ENCODE measurements at places on chromosomes 12 and 14.

- DNase-seq = no peak
Observed at GRCh38 chr12:26686408-26686807, 146.6 kb downstream of the ITPR2 start.

DNA sequence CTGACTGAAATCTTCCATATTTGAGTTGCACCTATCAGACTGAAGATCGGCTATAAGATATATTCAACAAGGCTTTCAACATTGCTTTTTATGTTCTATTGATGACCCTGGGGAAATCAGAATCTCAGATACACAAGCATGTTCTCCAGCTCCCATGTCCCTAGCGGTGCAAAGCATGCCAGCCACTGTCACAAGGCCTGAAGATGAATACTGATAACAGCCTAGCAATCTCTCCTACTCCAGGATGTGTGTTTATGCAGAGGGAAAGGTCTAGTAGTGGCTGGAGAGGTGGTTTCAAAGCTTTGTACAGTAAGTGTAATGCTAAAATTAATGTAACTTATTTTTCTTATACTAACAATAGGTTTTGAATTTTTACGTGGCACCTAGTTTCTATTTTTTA lies 64.6 kb downstream of the SOX5 start:
- DNase-seq = no peak

GRCh38 chr14:76268700-76269099 lies 107.2 kb upstream of the ESRRB start:
- no peak for DNase-seq

- no peak for DNase-seq
Observed at GRCh38 chr12:88144037-88144436, 1.9 kb downstream of the TMTC3 start.

DNA sequence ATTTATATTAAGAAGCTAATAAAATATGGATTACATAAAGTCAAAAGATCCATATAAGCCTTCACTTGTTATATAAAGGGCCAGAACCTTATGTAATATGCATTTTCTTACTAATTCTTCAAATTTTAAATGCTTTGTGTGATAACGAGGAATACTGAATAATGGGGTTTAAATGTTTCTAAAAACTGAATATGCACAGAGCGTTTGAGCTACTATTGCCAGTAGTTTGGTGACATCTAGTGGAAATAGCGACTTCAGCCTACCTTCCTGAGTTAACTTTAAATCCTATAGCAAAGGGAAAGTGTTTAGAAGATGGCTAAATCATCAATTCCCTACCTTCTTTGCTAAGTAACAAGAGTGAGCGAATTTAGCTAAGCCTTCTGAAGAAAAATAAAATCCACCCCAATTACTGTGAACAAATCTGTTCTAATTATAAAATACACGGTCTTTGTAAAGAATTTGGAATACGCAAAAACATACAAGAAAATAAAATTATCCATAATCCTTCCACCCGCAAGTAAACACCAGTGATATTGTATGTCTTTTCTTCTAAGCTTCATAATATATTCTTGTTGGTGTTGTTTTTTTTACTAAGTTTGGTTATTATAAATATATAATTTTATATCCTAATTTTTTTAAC lies 115.5 kb upstream of the G2E3 start:
- no peak for DNase-seq

DNA sequence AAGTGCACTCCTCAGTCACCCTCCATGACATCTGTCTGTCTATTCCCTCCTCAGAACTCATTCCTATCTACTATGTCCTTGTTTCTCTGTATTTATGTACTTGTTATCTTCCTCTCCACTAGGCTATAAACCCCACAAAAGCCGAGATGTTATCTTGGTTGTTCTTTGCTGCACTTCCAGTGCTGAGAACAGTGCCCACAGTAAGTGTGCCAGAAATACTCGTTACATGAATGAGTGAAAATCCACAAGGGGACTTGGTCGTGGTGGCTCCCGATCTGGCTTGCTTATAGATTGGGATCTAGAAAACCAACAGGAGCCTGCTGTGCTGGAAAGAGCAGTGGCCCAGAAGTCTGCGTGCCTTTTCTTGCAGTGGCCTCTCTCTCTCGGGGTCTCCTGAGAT lies 111.9 kb upstream of the PRMT8 start:
- no peak for DNase-seq

- DNase-seq = peak; percentile 55
Observed at GRCh38 chr14:100305324-100306100, 732 bp downstream of the SLC25A29 start.

GRCh38 chr12:50188875-50189575 lies 21.9 kb upstream of the CERS5 start:
- DNase-seq = no peak

DNA sequence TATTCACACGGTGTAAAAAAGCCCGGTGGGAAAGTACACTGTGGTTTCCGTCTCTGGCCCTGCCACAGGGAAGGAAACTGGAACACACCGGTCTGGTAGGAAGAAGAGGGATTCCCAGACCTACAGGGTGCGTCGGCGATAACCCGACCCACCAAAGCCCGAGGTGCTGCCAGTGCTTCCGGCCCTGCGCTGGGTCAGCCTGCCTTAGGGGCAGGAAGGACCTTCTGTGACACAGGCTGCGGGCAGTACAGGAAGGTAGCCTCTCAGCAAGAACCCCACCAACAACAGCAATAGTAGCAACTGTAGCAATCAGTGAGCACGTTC lies 169.5 kb upstream of the FKBP4 start:
- DNase-seq = no peak

DNA sequence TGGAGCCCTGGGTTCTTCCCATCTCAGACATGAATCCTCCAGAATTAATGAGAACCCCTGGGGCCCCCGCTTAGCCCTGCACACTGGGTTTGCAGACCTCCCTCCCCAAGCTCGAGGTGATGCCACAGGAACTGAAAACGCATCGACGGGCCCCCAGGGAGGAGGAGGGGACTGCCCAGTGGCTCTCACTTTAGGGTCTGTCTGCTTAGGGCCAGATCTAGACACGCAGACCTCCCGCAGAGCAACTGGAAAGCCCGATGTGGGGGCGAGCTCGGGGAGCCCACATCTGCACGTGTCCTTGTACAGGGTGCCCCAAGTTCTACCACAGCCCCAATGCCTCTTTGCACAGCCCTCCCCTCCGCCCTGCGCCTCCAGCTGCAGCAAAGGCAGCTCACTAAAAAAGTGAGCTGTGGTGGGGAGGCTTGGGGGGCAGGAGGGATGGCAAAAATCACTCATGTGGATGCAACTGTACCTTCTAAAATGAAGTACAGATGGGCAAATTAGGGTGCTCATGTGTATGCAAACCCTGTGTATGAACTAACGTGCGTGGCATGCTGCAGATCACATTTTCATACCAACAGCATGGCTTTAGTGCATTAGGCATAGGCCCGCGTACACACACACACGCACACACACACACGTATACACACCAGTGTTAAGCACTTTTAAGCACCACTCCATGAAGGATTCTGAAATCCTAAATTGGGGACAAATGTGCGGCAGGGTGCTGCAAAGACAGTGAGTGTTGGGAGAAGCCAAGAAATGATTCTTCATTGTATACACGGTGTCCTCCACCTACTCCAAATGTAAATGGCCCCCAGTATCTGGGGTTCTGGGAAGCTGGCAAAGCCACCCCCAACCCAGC lies 99.9 kb upstream of the MAP1LC3B2 start:
- no peak for DNase-seq

- DNase-seq = no peak
Observed at GRCh38 chr14:28161040-28161439, 605.5 kb upstream of the FOXG1 start.

DNA sequence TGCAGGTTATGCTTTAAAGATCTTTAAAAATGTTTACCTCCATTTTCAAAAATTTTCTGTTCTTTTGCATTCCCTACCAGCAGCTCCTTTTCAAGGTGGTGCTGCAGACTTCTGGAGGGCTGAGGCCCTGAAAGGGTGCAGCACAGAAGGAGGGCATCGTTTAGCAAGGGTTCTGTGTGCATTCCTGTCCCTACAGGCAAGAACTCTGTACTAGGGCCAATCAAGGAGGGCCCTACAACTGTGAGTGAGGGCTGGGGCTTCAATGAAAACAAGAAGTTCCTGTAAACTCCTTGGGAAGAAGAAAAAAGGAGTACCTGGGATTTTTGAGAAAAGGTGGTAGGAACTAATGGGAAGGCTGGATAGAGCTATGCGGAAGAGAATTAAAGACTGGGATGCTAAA lies 50.7 kb upstream of the CSRP2 start:
- DNase-seq = no peak
